ENCODE measurements at places on chromosomes 1 and 21.

- H3K4me3 ChIP-seq = no peak overlapping the region
- no peaks in the 10 kb centered on the region for H3K27me3 ChIP-seq
- no peaks in the 10 kb centered on the region for H3K36me3 ChIP-seq
- no peak overlapping the region for H3K27ac ChIP-seq
Observed at GRCh38 chr1:153513023-153513422, 22.8 kb downstream of the S100A6 start.

DNA sequence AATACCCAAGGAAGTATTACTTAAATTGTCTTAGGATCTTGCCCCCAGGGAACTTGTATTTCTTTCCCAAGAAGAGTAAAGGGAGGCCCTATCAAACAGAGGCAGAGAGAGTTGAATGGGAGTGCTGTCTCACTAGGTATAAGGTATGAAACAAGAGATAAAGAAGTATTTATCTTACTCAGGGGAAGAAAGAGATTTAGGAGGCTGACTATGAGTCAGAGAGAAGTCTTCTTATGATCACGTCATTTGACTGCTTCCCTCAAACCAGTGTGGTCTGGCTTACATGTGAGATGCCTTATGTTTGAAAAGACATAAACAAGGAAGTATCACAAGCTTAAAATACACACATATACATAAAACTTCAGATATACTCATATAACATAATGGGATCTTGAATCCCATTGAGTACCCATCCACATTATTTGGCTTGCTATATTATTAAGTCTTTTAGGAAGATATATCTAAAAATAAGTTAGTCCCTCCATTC is 29.6 kb downstream of the DUSP10 start:
- no peak for DNase-seq
- no peaks in the 10 kb centered on the region for H3K4me1 ChIP-seq
- no peaks in the 10 kb centered on the region for H3K36me3 ChIP-seq
- H3K27ac ChIP-seq = no peak overlapping the region
- no peaks in the 10 kb centered on the region for H3K27me3 ChIP-seq
- no peak overlapping the region for H3K4me3 ChIP-seq

- H3K4me1 ChIP-seq = no peaks in the 10 kb centered on the region
- no peak within 1 kb of the TSS for H3K27ac ChIP-seq
- no peaks in the 10 kb centered on the region for H3K36me3 ChIP-seq
- no peak within 1 kb of the TSS for H3K4me3 ChIP-seq
- no peaks in the 10 kb centered on the region for H3K27me3 ChIP-seq
Observed at GRCh38 chr1:17755120-17755519, at the start of gene ACTL8. Gene ACTL8 (plus strand): TSS chr1:17755333. CDS start chr1:17823009, 67,676 bp downstream.

- DNase-seq = peak; percentile 61
- H3K4me3 ChIP-seq = no peak overlapping the region
- H3K27me3 ChIP-seq = no peaks in the 10 kb centered on the region
- H3K4me1 ChIP-seq = no peaks in the 10 kb centered on the region
Observed at GRCh38 chr21:36330904-36331303, 10.9 kb downstream of the MORC3 start.

- peak; percentile 19 for DNase-seq
- no peaks in the 10 kb centered on the region for H3K4me1 ChIP-seq
- no peak overlapping the region for H3K27ac ChIP-seq
Observed at GRCh38 chr1:201250326-201251011, 32.8 kb upstream of the PKP1 start.
